Testis (tissue), 5 donors: ENCODE measurements at places on chromosomes 4 and X. TPM values are rescaled to one million over a fixed set of nuclear protein-coding genes. Genes with fewer than 3 reads are reported as not detected.
A peak's percentile ranks its signal among the peaks of the same experiment; 100 is the strongest.

DNA sequence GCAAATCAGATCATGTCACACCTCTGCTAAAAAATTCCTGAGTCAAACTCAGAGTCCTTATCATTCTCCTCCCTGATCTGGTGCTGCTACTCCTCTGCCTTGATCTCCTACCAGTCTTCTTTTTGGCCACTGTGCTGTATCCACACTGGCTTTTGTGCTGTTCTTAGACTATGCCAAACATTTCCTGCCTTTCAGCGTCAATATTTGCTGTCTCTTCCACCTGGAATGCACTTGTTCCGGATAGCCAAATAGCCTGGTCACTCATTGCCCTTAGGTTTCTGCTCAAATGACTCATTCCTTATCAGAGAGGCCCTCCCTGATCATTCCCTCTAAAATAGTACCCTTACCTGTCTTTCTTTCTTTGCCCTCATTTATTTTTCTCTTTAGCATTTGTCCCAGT lies 24.4 kb upstream of the RP2 start:
- DNase-seq = no peak

Gene HSD17B13
- 0.40 TPM for polyA plus RNA-seq

DNA sequence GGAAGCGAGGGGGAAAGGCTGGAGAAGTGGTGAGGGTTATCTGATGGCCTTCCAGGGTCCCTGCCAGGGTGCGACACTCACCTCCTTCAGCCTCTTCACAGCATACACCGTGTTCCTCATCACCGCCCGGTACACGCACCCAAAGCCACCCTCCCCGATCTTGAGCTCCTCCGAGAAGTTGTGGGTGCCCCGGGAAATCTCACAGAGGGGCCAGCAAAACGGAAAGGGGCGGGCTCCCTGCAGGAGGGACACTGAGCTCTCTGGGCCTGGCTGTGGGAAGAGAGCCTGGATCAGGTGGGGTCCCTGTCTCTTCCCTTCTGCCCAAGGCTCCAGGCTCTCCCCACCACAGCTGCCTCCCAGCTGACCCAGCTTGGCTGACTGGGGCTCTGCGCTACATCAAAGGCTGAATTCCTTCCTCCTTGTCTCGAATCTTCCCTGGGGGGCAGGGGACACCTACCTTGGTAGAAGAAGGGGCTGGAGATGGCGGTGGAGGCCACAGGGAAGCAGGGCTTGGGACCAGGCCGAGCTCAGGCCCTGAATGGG lies 1.1 kb downstream of the IRAK1 start:
- DNase-seq = no peak

DNA sequence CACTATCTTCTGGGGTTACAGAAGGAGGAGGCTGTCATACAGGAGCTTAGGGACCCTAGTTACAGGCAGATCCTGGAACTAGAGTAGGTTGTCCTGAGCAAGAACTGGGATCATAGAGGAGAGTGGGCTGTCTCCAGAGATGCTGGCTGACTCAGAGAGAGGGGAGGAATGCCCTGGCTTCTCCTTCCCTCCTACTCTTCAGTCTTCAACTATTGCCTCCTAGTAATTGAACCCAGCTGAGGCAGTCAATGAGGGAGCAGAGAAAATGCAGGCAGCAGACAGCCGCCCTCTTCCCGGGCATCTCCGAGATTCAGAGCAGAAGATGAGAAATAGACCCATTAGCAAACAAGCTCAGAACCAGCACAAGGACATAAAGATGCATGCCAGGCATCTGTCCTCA lies 118.3 kb upstream of the PDE5A start:
- DNase-seq = no peak

- DNase-seq = no peak
Observed at GRCh38 chr4:174593701-174594100, 71.4 kb upstream of the HPGD start.

DNA sequence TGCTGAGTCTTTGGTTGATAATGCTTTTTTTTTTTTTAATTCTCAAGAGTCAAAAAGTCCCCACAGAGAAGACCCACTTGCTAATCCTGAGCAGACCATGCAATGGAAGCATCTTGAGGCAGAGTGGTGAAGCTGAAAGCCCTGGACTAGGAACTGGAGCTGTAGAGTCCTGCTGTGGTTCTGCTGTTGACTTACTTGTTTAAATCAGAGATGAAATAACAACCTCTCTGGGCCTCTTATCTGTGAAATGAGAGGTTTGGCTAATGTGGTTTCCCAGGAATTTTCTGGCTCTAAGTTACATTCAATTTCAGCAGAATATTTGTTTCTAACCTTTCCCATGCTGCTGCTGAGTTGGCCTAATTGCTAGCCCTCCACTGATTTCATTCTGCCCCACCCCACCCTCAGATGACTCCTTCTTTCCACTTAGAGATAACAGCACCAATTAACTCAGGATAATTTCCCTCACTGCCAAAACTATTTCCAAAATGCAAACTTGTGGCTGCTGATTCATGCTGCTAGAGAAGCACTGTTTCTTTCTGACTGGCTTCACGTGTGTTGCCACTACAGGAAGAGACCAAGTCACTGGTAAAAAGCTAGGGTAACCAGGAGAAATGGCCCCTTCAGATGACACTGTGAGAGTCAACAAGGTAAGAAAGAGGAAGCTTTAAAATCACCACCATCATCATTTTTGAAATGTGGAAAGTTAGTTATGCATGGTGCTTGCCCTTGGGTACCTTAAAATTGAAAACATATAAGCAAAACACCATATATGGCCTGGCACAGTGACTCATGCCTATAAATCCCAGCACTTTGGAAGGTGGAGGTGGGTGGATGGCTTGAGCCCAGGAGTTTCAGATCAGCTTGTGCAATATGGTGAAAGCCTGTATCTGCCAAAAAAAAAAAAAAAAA lies 326.4 kb downstream of the DCHS2 start:
- DNase-seq = peak; percentile 19

DNA sequence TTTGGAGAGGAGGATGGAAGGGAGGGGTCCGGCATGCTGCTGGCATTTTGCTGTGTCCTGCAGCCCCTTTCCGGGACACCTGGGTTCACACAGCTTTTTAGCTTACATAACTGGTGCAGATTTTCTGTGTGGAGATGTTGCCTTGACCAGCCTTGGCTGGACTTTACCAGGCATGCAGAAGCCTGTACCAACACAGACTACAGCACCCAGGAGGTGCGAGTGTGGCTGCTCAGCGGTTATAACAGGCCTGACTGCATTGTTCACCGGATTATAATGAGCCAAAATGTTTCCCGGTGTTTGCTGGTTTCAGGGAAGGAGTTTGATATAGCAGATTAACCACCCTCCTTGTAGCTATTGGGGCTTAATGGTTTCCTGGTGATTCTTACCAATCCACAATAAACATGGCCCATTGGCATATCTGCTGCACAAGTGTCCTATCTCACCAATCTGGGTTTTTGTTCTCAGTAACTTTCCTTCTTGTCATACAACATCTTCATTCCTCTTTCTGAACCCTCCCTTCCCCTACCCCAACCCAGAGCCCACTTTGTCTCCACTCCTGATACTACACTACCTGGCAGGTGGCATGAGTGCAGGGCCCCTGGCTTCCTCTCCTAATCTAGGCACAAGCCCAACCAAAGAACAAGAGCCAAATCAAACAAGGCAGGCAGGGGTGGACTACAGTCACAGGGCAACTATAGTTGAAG lies 3.9 kb downstream of the RPL10 start:
- DNase-seq = no peak

DNA sequence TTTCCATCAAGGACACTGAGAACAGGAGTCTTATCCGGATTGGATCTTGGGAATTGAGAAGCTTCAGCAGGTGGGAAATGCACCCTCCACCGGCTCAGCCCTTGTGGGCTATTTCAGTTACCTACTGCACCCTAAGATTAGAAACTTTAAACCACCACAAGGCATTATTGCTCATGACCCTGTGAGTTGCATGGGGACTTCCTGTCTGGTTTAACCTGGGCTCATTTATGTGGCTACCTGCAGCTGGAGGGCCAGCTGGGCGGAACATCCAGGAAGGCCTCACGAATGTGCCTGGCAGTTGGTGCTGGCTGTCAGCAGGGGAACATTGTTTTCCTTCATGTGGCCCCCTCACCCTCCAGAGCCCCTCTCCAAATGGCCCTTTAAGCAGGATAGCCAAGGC lies 164.1 kb downstream of the DEFB131A start:
- DNase-seq = no peak

DNA sequence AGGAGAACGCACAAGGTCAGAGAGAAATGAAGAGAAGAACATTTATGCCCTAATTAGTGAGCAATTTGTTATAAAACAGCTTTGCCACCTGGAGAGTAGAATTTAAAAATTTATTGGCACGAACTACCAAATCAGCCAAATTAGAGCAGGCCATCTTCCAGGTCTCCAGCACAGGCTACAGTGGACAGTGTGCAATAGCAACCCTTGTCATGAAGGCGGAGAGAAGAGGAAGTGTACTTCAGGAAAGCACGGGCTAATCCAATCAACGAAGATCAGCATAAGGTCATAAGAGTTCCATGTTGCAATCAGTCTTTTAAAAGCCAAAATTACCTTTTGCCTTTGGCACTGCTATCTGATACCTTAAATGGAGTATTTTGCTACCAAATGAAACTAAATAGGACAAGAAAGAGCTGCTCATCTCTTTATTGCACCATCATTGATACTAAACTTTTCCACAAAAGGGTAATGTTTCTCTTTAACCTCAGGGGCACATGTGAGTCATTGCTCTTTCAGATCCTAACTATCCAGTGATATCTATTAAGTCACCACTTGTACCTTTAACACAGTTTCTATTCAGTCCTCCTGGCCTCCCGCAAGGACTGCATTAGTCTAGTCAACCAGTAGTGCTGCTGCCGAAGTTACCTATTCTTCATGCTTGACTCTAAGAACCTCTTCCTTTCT lies 19.9 kb downstream of the ANK2 start:
- no peak for DNase-seq
